ENCODE measurements at places on chromosomes 3 and 15.
A peak's percentile ranks its signal among the peaks of the same experiment; 100 is the strongest.

DNA sequence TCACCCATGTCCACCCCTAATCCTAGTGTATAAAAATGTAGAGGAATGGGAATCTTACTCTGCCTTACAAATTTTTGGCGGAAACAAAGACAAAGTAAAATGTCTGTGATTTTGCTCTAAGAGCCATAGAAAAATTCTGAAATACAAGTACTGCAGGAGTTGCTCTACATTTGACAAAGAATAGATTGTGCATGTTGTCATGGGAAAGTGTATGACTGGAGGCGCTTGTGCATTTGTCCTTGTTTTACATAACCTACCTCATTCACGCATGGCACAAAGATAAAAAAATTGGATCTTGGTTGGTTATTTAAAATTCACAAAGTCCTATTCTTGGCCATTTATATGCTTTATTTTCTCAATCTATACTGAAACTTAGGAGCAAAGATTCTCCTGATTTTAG lies 2.0 kb upstream of the TUSC7 start:
- DNase-seq: no peak

DNA sequence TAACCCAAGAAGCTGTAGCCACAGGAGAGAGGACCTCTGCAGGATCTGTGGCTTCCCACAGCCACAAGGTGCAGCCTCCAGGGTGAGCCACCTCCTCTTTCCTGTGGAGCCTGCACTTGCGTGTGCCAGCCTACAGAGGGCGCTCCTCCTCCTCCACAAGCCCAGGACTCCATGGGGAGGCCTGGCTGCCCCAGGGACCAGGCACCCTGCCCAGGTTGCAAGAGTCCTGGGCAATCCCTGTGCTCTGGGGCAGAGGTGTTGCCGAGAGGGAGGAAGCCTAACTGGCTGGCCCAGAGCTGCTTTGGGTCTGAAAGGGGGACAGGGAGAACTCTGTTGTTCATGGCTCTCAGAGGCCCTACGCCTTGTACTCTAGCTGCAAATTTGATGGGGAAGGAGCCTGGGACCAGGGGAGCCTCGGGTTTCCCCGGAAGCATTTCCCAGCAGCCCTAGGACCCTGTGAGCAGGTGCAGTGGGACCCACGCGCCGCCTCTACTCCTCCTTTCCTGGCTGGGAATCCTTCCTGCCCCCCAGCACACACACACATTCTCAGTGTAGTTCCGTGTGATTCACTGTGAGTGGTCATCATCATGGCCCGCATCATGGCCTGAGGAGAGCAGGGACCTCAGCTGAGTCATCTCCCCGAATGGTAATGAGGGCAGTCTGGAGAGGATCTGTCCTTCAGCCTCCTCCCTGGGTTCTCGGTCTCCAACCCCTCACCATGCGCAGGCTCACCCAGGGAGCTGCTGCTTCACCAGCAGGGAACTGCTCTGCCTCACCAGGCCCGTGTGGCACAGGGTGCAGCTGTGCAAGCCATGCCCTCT lies 24.3 kb downstream of the TBC1D21 start:
- peak; percentile 52 for DNase-seq

DNA sequence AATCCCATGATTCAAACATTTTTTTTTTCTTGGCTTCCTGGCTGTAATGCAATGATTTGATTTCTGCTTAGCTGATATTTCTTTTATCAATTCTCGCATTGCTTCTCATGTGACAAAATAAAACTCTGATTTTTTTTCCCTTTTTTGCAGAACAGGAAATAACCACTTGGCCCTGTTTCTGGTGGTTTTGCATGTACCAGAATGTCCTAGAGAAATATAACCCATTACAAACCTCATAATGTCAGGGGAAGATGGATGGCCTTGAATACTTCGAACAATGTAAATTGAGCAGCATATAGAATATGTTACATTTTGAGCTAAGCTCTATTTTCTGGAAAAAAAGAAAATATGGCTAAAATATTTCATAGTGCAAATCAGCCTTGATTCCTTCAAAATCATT lies 275.6 kb downstream of the RAP2B start:
- DNase-seq: no peak

DNA sequence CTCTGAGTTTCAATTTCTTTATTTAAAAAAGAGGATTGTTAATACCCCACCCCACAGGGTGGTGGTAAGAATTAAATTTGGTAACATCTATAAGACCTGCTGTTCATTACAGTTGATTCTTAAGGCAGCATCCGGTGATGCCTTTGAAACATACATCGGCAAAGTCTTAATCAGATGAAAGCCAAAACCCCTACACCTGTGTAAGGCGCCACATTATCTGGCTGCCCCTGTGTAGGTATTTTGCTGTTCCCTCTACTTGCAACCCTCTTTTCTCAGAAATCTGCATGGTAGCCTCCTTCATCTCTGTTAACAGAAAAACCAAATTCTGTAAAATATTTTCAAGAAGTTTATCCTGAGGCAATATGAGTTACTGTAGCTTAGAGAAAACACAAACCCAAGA lies 90.0 kb downstream of the ST6GAL1 start:
- DNase-seq: no peak

DNA sequence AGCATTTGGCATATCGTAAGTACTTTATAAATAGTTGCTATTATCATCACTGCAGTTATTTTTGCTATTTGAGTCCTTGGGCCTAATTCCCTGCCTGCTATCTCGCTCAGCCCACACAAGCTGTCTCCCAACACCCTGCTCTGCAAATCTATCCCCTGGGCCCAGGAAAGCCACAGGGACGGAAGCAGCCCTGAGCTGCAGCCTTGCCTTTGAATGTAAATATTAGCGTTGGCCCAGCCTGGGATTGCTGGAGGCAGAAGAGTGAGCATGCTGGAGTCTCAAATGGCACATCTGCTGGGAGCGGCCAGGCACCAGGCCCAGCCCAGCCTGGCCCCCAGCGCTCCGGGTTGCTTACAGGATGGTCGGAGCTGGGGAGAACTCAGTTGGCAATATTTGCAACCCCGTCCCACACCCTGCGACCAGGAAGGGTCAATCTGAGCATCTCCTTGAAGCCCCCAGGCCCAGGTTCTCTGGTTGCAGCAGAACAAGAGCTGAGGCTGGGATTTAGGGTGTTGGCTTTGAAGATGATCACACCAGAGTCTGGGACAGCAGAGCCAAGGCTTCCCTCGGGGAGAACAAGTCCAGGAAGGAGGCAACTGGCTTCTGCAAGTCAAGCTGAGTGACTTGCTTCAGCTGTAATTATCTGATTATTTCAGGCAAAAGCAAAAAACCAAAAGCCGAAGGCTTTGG lies 529.6 kb downstream of the SHQ1 start:
- DNase-seq: no peak

DNA sequence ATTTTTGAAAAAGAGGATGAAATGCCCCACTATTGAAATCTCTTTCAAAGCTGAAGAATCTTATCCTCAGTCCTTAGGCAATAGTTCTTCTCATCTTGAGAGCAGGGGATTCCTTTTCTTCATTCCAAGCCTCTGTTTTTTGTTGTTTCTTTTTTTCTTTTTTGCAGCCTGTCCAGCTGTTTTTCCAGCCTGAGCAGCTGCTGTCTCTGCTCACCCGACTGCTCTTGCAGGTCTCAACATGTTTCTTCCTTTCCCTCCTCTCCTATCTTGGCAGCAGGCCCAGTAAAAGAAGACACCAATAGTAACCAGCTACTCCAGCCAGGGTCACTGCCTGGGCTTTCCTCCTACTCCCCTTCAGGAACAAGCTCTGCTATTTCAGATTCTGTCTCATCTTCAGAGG lies 23.8 kb downstream of the MEX3B start:
- DNase-seq: no peak

DNA sequence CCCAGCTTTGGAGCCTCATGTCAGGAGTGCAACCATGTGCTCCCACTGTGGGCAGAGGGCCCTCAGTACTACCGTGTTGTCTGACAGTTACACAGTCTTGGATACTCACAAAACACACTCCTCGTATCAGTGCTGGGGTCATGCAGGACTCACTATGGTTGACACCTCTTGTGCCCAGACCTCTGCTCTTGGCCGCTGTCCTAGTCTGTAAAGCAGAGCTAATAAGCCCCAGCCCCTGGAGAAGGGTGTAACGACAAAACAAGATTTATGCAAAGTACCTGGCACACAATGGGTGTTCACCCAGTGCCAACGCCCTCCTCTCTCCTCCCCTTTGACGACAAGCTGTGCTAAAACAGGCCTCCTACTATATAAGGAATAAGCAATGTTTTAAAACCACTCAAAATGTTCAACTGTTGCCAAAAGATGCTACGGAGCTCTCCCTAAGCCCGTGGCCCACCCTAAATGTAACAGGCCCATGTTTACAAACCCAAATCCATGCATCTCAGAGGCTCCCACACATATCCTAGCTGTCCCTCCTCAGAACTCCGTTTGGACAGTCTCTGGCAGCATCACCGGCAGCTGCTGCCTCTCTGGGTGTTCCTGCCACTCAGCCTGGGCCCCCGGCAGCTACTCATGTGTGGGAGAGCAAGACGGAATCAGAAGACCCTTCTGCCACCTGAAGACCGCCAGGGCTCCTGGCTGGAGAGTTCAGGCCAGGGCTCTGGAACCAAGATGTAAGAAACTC lies 65.8 kb downstream of the MRPL46 start:
- no peak for DNase-seq

Data from stimulated activated CD4-positive, alpha-beta T cell treated with anti-CD3 and anti-CD28 coated beads, Interleukin-2, amount 100 ng/mL, for 24 hours (primary cell).